ENCODE measurements at places on chromosomes 1 and 21.

GRCh38 chr1:236206548-236206947 lies 64.2 kb downstream of the GPR137B start:
- DNase-seq, result no peak

- no peak for DNase-seq
These were observed 59.3 kb downstream of the CD58 start for GRCh38 chr1:116511459-116512019.

- DNase-seq, result no peak
These were observed 101.4 kb downstream of the PLPPR5 start for GRCh38 chr1:98903261-98903660.

DNA sequence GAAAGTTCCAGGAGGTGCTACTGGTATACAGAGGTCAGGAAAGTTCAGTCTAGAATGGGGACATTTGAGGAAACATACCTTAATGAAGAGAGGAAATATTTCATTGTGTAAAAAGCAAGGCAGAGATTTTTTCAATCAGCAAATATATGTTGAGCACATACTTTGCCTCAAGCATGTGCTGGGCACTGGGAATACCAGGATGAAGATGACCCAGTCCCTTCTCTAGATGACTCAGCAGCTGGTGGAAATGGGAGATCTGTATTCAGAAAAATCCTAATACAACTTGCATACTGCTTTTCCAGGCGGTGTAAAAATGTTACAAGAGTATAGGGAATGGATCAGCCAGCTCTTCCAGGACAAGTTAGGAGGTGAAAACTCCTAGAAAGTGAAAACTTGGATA lies 229.3 kb downstream of the FGGY start:
- no peak for DNase-seq

DNA sequence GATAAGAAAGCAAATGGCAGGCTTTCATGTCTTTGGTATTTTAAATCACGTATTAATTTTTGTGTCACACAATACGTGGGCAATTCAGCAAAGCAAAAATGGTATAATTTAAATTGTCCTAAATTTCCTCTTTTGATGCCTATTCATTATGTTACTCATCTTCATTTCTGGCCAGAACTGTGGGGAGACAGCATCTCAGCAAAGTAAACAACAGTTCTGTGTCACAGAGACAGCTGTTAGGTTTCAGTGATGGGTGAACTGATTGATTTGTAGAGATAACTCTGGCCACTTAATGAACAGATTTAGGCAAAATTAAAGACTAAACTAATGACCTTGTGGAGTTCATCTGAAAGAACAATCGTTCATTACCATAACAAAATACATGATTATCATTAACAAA lies 49.2 kb downstream of the FH start:
- DNase-seq, result no peak

DNA sequence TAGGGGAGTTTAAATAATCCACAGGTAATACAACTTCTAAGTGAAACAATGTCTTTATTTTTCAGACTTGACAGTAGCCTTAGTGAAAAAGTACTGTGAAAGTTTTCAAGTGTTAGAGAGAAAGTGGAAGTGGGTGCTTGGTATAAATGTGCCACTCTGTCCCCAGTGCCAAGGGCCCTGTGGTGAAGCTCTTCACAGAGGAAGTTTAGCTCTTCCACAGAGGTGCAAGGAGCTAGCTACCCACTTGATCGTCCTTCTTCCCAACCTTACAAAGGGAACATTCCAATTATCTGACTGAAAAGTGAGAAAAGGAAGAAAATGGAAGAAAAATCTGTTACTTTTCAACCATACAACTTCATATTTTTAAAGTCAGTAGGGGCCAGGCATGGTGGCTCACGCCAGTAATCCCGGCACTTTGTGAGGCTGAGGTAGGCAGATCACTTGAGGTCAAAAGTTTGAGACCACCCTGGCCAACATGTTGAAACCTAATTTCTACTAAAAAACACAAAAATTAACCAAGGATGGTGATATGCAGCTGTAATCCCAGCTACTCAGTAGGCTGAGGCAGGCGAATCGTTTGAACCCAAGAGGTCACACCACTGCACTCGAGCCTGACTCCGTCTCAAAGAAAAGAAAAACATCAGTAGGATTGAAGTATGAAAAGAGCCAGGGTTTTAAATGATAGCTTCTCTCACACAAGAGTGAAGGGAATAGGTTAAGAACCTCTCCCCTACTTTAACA lies 41.0 kb upstream of the PTPRC start:
- no peak for DNase-seq

DNA sequence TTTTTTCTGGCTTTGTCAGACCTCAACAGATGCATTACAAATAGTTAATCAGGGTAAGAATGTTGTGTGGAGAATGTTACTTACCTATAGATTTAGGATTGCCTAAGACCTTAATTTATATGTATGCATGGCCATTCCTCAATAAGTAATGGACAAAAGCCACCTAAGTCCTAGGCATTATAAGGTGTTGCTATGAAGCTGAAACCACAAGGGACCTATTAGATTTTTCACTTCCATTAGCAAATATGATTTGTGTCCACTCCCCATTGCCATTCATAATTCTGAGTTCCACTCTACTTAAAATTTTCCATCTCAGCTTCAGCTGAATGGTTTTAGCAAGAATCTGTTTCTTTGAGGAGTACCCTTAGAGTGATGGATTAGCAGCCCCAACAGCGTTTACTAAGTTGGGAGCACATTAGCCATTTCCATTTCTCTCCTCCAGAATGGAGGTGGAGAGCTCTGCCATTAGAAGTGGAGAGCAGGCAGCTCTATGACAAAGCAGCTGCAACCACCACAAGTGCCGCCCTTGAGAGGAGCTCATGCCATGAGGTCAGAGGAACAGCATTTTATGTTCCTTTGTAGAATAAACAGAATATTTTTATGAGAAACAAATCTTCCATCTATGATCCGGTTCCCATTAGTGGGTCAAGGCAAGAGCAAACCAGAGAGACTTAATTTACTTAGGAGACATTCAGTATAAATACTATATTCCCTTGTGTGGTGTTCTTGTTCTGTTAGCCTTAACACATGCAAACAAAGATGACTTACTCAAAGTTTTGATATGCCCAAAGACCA lies 28.9 kb upstream of the C1orf87 start:
- DNase-seq, result no peak

GRCh38 chr1:65258106-65258505 lies 51.2 kb upstream of the DNAJC6 start:
- DNase-seq, result no peak

- DNase-seq, result no peak
These were observed 3.5 kb downstream of the PPP1R15B start for GRCh38 chr1:204408074-204408507.

DNA sequence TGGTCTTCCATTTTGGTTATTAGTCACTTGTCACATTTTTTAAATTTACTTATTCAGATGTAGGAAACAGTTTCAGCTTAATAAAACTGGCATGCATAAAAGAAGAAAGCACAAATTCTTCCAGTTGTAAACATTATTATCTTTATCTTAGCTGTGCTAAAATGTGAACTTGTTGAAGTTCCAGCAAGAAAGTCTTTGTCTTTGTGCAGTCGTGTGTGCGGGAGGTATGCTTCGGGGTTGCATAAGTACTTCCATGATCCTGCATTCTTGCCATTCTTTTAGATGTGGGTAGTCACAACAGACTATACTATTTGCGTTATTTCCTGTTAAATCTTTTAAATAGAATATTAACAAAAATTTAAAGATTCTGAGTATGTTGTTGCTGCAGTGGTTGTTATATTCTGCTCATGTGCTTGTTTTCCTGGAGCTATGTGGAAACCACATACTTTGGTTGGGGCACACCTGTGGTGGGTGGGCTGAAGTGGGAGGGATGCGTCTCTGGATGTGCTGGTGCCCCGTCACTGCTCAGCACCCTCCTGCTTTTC lies 49.9 kb downstream of the CBS start:
- no peak for DNase-seq

GRCh38 chr1:10596780-10597179 lies 122.0 kb downstream of the PEX14 start:
- no peak for DNase-seq

DNA sequence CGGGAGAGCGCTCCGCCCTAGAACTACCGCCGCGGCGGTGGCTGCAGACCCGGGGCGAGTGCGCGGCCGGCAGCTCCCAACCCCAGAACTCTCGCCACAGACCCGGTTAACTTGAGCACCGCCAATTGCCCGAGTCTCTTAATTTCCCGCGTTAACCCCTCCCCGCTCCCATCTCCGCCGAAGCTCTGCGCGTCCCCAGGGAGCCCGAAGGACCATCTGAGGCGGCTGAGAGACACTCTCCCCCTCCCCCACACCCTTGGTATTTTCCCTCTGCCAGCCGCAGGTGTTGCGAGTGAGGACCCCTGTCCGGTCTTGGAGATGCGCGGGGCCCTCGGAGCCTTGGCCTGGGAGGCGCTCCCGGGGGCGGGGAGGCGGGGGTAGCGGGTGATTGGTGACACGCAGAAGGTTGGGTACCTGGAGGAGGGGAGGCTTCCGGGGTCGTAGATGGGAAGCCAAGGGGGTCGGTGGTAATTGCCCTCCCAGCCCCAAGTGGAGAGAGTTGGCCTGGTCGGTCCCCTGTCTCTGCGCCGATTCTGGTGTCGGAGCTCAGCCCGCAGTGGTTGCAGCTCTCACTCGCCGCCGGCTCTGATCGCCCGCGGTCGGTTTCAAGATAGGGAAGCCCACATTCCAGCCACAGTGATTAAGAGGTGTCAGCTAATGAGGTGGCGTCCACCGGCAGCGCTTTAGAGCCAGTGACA lies 858 bp upstream of the SUSD4 start:
- DNase-seq, result peak; percentile 1

- DNase-seq, result no peak
These were observed 407.8 kb downstream of the DUSP10 start for GRCh38 chr1:221334062-221334461.

DNA sequence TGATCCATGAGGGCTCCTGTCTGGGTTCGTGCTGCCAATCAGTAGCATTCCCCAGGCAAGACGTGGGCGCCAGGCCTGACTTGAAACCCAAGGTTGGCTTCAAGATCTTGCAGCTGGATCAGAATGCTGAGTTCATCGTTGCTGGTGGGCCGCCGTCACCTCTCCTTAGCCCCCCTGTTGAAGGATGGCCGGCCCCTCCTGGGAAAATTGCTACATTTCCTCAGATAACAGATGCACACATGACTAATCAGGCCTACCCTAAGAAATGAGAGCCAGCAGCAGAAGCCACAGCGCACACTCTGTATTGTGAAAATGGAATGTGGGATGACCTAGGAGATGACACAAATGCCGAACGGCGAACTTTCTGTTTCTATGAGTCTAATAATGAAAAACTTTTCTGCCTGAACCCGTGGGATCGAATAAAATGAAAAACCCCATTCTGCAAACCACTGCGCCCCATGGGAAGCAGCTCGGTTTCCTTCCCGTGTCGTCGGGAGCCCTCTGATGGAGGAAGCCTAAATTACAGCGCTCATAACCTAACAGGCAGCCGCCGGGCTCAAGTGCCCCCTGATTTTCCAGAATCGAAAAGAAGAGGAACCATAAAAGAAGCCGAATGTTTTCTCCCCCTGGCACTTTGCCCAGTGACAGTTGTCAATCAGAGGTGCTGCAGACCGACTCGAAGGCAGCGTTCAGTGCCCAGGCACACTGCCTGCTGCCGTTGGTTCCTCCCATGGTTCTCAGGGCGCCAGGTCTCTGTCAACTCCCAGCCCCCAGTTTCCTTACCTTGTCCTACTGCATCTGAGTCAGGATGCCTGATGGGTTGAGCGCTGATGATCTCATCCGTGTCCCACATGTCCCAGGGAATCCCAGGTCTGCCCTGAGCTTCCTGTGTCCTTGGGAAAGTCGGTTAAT lies 38.2 kb upstream of the H6PD start:
- peak; percentile 12 for DNase-seq

- DNase-seq, result no peak
These were observed 326.8 kb downstream of the PTPRU start for GRCh38 chr1:29563092-29563491.

DNA sequence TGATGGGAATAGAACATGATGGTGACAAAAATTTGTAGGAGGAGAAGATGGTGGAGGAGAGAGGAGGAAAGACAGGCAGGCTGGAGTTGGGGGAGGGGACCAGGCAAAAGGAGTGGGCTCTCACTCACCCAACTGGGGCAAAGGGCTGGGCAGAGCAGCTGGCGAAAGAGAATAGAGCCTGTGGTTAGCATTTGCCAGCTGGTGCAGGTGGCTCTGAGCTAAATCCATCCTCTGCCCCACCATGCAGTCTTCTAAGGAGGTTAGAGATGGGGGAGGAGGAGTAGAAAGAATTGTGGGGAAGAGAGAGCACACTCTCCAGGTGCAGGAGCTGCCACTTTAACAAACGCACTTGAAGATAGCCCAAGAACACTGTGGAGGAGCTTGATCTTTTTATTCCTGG lies 27.6 kb upstream of the SLAMF1 start:
- no peak for DNase-seq

DNA sequence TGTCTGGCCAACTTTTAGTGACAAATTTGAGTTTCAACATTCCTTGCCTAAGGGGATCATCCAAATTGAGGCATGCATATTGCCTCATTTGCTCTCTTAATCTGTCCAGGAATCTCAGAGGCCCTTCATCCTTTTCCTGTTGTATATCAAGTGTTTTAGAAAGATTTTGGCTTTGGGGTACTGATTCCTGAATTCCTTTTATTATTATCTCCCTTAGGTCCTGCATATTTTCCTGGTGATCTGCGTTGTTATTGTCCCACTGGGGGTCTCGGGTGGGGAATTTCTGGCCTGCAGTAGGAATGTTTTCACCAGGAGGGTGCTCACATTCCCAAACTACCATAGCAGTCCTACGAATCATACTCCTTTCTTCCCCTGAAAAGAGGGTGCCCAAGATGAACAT lies 4.4 kb upstream of the AADACL3 start:
- no peak for DNase-seq

GRCh38 chr1:217140041-217140901 lies 417.0 kb upstream of the ESRRG start:
- no peak for DNase-seq

GRCh38 chr1:17574516-17574915 lies 35.0 kb downstream of the ARHGEF10L start:
- no peak for DNase-seq

- DNase-seq, result no peak
These were observed 1.5 kb downstream of the TRNP1 start for GRCh38 chr1:26994787-26995517.
